ENCODE measurements at places on chromosomes 7 and 10. TPM values are rescaled to one million over a fixed set of nuclear protein-coding genes. Genes with fewer than 3 reads are reported as not detected.

GRCh38 chr7:35545831-35546230, 149.1 kb downstream of the HERPUD2 start:
- H3K27ac ChIP-seq: no peak overlapping the region
- H3K27me3 ChIP-seq: peaks cover 39% of the 10 kb centered on the region
- no peaks in the 10 kb centered on the region for H3K36me3 ChIP-seq
- H3K4me1 ChIP-seq: no peaks in the 10 kb centered on the region
- H3K4me3 ChIP-seq: no peak overlapping the region
- DNase-seq: no peak

DNA sequence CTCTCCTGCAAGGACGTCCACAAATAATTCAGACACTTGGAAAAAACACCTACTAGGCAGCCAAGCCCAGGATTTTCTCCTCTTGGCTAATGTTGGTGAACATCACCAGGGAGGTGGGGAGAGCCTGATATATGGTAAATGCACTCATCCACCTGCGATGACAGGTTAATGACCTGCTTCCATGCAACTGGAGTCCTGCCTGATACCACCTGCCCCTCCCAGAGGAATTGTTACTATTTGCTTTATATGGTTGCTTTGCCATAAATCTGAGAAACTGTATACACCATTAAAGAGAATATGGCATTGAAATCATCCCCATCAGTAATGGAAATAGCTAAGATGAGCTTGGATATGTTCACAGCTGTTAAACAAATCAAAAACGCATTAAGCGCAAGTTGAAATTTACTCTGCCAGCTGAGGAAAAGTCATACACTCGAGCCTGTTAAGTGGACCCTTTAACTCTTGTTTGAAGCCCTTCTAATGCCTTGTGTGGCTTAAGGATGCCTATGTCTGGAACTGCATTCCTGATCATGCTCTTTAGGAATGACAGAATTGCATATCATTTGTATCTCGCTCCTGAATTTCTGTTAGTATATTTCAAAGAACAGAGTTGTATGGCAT, 208.3 kb downstream of the PRPF18 start:
- no peak overlapping the region for H3K27ac ChIP-seq
- DNase-seq: no peak
- H3K27me3 ChIP-seq: no peaks in the 10 kb centered on the region
- no peaks in the 10 kb centered on the region for H3K36me3 ChIP-seq

The NME8 gene
- not detected for total RNA-seq

DNA sequence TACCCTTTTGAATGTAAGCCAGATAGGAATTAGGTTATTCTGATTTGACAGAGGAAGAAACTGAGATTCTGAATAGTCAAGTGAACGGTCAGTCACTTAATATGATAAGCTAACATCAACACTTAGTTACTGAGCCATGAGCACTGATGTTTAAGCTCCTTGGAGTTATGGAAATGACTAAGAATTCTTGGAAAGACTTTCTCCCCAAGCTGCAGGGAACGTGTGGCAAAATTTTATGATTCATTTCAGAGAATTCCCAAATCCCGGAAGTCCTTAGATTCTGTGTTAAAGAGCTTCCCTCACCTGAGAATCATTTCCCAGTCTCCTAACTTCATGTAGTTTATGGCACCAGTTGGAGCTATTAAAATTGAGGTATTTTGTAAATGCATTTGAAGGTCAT, 330.9 kb downstream of the XPNPEP1 start:
- H3K27ac ChIP-seq: no peak overlapping the region
- no peaks in the 10 kb centered on the region for H3K27me3 ChIP-seq
- no peaks in the 10 kb centered on the region for H3K4me1 ChIP-seq
- no peak overlapping the region for H3K4me3 ChIP-seq
- no peaks in the 10 kb centered on the region for H3K36me3 ChIP-seq

DNA sequence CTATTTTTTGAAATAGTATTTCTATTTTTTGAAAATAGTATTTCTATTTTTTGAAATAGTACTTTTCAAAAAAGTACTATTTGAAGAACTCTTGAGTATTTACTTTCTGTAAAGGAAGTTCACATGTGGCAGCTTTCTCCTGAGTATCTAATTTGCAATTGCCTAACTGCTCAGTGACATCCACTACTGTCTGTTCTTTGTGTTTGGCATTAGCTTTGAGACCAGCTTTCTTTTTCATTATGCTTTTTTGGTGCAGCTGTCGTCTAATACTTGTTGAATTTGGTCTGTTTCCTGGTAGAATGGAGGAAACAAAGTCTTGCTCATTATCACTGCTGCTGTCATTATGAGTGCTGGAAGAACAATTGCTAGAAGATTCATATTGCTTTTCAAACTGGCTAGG, 99.1 kb downstream of the BMPR1A start:
- H3K36me3 ChIP-seq: no peaks in the 10 kb centered on the region
- no peak overlapping the region for H3K27ac ChIP-seq
- no peaks in the 10 kb centered on the region for H3K4me1 ChIP-seq
- H3K27me3 ChIP-seq: no peaks in the 10 kb centered on the region
